Activated CD4-positive, alpha-beta T cell treated with anti-CD3 and anti-CD28 coated beads for 4 hours (primary cell): ENCODE measurements at places on chromosomes 6 and 20.

DNA sequence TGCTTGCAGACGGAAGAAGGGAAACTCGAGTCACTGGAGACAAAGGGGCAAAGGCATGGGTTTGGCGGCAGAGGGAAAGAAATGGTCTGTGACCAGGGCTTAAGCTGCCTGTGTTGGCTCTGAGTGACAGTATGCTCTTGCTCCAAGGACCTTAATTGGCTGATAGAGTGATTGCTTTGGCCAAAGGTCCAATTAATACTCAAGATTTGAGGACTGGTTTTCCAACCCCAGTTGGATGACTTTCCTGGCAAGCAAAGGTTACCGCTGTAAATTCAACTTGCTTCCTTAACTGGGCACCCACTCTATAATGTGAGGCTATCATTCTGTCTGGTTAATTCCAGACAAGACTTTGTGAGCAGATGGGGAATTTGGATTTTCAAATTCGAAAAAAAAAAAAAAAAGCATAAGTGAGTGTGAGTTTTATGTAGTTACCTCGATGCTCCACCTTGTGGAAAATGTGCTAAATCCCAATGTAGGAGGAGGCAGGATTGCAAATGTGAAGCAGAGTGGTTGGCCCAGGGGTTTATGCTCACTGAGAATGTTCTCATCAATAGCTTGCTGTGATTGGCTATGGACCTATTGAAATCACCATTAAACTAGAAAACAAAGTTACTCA, 150.7 kb upstream of the GMDS start:
- DNase-seq = no peak

DNA sequence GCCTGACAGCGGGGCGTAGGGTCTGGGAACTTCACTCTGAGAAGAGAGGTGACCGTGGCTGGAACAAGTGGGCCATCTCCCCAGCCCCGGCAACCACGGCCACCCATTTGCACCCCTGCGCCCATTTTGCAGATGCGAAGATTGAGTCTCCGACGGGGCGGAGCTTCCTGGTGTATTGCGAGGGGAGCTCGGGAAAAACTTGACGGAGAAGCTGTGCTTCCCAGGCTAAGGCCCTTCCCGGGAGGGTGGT, 653 bp downstream of the ZNF335 start:
- no peak for DNase-seq

DNA sequence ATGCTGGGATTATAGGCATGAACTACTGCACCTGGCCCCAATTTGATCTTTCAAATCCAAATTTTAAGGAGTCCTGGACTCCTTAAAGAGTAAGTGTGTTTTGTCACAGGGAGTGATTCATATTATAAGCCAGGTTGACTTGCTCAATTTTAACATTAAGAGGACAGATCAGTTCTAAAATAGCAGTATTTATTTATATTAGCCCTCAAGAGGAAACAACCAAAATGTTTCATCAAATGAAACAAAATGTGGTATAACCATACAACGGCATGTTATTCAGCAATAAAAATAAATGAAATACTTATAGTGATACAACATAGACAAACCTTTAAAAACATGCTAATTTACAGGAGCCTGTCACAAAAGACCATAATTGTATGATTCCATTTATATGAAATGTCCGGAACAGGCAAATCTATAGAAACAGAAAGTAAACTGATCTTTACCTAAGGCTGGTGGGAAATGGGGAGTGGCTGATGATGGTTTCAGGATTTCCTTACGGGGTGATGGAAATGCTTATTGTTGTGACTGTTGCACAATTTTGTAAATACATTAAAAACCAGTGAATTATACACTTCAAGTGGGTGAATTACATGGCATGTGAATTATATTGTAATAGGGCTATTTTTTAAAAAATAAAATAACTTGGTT, 637.4 kb downstream of the MMUT start:
- DNase-seq = no peak

GRCh38 chr6:105900125-105900937, 185.8 kb upstream of the PRDM1 start:
- DNase-seq = no peak

- no peak for DNase-seq
Measured at GRCh38 chr20:19404826-19405225, 192.4 kb downstream of the SLC24A3 start.

GRCh38 chr6:12601881-12602280, 114.7 kb upstream of the PHACTR1 start:
- no peak for DNase-seq

- DNase-seq = no peak
Measured at GRCh38 chr20:59634435-59635005, 30.2 kb downstream of the PHACTR3 start.

DNA sequence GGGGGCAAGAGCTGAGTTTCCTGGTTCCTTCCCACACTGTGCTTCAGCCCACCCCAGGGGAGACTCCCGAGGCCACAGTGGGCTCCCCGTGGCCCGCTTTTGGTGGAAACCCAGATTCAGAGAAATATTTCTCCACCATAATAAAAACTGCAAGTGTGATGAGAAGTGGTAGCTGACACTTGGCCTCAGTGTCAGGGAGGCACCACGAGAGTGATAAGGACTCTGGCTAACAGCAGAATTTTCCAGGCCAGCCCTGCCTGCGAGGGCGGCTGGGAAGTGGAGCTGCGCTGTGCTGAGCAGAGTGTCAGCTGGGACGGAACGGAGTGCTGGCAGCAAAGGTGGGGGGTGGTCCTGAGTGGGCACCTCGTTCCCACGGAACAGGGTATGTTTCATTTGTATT, 22.5 kb downstream of the SPATA2 start:
- no peak for DNase-seq

DNA sequence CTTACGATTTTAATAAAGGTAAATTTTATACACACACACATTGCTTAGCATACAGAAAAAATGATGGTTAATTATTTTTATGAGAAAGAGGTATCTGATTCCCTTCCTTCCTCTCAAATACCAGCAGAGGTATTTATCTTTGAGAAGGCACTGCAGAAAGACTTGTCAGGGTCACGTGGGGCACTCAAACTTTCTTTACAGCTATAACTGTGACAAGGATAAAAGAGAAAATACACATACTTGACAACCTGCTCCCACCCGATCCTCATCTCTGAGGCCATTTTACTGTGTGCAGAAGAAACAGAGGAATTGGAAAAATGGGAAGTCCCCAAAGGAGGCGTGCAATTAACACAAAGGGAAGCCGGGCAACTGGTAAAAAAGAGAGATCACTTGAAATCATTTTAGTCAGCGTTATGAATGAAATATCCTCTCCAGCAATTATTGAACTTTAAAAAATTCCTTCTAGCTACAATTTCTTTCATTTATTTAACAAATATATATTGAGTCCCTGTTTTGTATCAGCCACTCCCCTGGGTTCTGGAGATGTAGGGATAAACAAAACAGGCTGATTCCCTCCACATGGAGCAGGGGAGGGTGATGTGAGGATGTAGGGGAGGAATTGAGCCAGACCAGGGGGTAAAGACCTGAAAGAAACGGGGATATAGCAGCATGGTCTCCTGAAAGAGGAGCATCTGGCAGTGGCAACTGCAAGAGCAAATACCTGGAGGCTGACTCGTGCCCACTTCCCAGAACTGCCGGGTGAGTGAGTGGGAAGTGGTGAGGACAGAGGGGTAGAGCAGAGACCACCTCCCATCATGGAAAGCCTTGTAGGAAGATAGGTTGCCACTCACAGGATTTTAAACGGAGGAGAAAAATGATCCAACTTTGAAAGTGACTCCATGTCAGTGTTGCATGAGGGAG, 510.3 kb downstream of the KIF16B start:
- no peak for DNase-seq

- DNase-seq = no peak
Measured at GRCh38 chr6:164166996-164167395, 752.5 kb downstream of the QKI start.

DNA sequence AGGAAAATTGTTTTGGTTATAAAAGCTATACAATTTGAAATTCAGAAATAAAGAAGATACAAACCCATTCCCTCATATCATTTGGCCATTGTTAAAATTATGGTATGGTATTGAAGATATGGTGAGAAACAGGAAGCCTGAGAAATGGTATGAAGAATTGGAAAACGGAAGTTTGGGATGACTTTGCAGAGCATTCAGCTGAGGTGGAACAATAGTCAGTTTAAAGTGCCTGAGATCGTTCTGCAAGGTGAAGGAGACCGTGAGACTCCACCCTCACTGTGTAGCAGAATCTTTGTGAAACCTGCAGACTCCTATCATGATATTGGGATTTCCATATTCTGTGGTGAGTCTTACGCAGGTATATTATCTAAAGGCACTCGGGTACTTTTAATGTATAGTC, 97.3 kb downstream of the ADGRB3 start:
- no peak for DNase-seq

- DNase-seq = no peak
Measured at GRCh38 chr6:139577763-139578604, 203.5 kb upstream of the CITED2 start.

DNA sequence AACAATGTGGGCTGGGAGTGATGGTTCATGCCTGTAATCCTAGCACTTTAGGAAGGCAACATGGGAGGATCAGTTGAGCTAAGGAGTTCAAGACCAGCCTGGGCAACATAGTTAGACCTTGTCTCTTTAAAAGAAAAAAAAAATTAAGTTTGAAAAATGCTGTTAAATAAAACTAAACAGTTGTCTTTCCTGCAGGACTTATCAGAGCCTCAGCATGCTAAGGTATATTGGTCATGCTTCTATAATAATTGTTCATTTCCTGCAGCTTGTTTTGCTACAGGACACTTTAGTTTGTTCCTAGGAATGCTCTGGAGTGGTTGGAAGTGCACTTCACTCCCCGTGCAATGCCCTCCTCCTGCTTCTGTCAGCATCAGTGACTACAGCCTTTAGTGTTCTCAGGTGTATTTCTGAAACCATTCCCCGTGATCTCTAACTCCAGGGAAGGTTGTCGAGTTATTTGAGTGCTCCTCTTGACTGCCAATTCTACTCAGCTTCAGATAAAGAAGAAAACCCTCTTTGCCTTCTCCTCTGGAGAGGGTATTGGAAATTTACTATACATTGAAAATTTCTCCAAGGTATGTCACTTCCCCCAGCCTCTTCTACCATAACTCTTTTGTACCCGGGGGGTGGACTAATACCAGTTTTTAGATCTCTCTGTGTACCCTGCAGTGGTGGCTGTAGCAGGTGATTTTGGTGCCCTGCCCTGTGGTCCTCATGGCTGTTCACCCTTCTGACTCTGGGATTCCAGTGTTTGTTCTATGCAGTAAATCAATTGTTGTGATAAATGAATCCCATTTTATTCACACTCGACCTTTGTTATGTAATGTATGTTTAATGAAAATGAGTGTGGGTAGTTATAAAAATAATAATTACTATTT, 33.8 kb downstream of the NHLRC1 start:
- DNase-seq = no peak

DNA sequence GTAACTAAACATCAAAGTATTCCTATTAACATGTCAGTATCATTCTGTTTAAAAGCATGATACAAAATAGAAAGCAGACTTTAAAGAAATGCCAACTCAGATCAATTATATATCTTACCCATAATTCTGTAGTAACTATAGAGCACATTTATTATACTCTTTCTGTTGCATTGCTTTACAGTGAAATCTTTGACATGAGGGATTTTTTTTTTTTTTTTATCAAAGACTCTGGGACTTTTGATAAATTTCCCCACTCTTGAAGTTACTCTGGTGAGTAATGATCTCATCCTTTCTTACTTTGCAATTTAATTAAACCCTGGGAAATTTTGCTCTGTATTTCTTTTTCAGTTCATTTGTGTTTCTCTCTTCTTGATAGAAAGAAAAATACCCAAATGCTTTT, 17.4 kb downstream of the ADGRF4 start:
- DNase-seq = no peak

- DNase-seq = no peak
Measured at GRCh38 chr6:75608956-75609533, 7.4 kb downstream of the SENP6 start.

DNA sequence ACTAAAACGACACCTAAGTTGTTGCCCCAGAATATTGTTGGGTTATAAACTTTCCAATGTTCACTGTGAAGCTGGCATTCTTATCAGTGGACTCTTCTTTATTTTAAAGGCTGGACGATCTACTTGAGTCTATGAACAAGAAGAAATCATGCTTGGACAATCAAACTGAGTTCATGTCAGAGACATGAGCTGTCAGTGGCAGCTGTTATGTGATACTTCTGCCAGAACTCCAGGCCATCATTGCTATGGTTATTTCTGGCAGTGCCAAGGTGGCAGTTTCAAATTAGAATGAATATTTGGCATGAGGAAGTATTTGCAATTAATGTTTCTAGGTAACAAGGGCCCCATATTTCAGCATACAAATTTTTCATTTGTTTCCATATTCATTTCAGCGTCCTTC, 417.3 kb downstream of the LMBRD1 start:
- DNase-seq = no peak

- no peak for DNase-seq
Measured at GRCh38 chr6:111381123-111381522, 101.9 kb downstream of the REV3L start.

DNA sequence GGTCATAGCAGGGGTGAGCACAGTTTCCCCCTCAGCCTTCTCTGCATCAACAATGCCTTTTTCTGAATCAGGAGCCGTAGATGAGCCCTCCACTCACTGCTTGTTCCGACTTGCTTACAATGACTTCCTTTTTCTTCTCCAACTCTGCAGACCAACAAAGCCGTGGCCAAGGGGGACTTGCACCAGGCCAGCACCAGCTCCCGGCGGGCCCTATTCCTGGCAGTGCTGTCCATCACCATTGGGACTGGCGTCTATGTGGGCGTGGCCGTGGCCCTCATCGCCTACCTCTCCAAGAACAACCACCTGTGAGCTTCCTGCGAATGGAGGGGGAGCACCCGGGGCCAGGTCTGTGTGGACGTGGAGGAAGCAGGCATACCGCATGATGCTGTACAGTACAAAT, 195.8 kb downstream of the SYNDIG1 start:
- no peak for DNase-seq

GRCh38 chr6:7188492-7188891, 80.7 kb downstream of the RREB1 start:
- DNase-seq = no peak

GRCh38 chr6:22437665-22438064, 131.7 kb upstream of the HDGFL1 start:
- DNase-seq = no peak

- no peak for DNase-seq
Measured at GRCh38 chr20:50484271-50484976, 25.8 kb upstream of the PTPN1 start.

GRCh38 chr20:8427419-8428040, 295.5 kb downstream of the PLCB1 start:
- no peak for DNase-seq

- no peak for DNase-seq
Measured at GRCh38 chr6:12313992-12314589, 23.9 kb downstream of the EDN1 start.

GRCh38 chr6:54618572-54618971, 228.0 kb upstream of the FAM83B start:
- no peak for DNase-seq
